Left kidney (tissue), 8 donors: ENCODE measurements at places on chromosomes 13 and 19. TPM values are rescaled to one million over a fixed set of nuclear protein-coding genes. Genes with fewer than 3 reads are reported as not detected.

DNA sequence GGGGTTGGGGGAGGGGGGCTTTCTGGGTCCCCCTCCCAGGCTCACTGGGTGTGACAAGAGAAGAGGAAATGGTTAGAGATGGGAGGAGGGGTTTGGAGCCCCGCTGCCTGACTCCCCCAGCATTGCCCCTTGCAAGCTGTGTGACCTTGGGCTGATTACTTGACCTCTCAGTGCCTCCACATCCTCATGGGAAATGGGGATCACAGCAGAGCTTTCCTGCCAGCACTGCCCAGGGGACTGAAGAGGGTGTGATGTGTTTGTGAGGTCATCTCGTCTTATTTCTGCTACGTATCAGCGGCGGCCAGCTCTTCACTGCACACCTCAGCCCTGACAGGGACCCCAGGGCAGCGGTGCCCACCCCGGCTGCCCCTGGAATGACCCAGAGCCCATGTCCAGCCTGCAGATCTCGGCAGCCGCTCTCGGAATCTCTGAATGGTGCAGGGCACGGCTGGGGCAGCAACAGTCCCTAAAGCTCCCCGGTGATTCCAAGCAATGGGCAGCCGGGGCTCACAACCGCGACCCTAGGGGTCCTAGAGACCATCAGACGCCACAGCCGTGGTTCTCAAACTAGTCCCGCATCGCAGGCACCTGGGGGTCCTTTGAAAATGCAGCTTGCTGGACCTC lies 8.4 kb downstream of the PNMA8B start:
- no peak for DNase-seq

DNA sequence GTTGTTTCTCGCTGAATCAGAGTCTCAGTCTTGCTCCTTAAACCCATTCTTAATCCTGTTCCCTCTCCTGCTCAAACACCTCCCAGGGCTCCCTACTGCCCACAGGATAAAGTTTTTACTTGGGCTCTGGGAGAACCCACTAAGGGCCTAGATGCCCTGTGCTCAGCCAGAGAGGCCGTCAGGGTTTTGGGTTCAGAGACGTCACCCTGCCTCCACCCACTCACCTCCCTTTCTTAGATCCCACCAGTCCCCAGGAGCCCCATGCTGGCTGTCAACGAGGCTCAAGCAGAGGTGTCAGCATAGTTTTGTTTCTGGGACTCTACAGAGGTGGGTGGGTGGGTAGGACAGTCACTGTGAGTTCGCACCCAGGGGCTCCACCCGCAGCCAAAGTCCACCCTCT lies 15.5 kb upstream of the CYP4F2 start:
- DNase-seq = no peak

The CRLF1 gene
- polyA plus RNA-seq = 3.4 TPM

DNA sequence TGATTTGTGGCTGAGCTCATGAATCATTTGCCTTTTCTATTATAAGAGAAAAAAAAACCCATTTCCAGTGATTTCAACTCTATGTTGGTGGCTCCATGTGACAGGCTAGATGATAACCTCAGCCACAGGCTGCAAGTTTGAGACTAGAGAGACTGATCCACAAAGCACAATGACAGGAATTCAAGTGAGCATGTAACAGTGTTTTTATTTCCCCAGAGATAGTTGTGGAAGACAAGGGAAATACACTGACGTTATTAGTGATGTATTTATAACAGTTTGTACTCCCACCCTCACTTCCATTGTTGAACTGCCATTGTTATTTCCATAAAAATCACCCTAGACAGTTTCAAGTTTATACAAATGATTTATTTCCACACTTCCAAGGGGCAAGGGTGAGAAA lies 27.9 kb upstream of the EDNRB start:
- DNase-seq = peak; percentile 31

The ZNF98 gene
- 5.8 TPM for polyA plus RNA-seq

DNA sequence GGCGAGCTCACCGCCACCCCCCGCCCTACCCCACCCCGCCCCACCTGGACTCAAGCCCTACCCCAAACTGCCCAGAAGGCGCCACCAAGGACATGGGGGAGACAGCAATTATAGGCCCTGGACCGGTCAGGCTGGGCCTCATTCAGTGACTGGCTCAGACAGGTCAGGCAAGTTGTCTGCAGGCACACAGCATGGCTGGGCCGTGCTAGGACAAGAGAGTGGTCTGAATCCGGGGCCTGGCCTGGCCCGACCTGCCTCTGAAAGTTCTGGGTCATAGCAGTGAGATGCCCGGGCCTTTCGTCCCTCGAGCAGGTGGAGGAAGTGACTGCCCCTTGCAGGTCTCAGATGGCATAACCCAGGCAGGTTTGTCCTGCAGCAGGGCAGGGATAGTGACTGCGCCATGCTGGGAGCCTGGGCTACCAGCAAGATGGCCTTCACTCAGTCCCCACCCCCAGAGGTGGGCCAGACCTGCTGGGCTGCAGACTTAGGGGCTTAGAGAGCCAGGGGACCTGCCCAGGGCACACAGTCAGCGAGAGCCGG lies 21.0 kb downstream of the COMP start:
- no peak for DNase-seq

The CCNE1 gene
- polyA plus RNA-seq = 10.8 TPM

DNA sequence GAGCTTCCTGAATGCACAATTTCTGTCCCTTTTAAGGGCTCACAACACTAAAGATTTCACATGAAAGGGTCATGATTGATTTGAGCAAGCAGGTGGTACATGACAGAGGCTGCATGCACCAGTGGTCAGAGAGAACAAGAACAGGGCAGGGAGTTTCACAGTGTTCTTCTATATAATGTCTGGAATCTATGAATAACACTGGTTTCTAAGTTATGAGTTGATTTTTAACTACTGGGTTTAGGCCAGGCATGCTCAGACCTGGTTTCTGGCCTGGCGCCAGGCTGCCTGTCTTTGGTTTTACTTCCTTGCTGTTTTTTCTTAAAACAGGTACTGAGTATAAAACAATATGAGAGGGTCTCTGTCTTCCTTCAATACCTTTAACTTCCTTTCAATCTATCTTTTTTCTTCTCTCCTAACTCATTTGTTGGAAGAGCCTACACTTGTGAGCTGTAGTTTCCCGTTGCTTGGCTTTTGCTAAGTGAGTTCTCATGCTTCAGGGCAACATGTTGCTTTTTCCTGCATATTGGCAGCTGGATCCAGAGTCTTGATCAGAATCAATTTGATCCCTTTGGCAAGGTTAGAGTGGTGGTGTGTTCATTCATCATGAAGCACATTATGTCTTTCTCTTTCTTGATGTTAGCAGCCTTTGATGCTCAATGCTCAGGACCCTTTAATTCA lies 38.5 kb upstream of the FGF14 start:
- DNase-seq = peak; percentile 6

The SLC7A10 gene
- polyA plus RNA-seq = 0.47 TPM

- DNase-seq = no peak
These were observed 209.1 kb downstream of the OLFM4 start for GRCh38 chr13:53237696-53238095.

The ADGRL1 gene
- polyA plus RNA-seq = 39.8 TPM

DNA sequence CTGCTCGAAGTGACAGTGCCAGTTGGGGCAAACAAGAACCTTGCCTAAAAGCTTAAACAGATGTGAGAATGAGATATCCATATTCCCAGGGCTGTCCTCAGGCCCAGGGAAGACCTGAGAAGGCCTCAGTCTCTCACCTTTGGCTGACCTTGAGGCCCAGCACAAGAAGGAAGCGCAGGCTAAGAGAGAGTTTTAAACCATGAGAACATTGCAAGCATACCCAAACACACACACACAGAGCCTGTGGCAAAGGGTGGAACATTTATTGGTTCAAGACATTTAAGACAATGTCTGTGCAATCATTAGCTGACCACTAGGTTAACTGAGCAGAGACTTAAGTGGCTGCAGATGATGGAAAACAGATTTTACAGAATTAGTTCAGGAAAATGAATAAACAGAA lies 248.2 kb downstream of the NBEA start:
- no peak for DNase-seq

DNA sequence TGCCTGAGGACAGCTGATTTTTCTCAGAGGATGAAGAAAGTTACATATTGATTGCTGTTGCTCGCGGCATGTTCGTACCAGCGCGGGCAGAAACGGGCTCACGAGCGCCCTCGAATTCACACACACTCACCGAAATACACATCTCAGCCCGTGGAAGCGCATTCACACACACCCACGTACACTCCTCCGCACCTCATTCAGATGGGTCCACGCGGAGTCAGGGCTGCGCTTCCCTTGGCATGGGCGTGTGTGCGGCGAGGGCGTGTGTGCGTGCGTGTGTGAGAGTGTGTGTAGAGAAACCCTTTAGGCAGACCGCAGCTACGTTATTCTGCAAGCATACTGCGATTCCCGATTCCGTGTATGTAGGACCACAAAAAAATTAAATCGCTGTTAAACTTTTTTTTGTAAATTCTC lies 2.1 kb upstream of the PCDH17 start:
- DNase-seq = peak; percentile 44

The ELSPBP1 gene
- polyA plus RNA-seq = 0.25 TPM

- no peak for DNase-seq
These were observed 98.2 kb downstream of the RBM26 start for GRCh38 chr13:79307866-79308298.

The ZNF382 gene
- polyA plus RNA-seq = 10.9 TPM
